ENCODE measurements at places on chromosomes 11 and 22. TPM values are rescaled to one million over a fixed set of nuclear protein-coding genes. Genes with fewer than 3 reads are reported as not detected.

DNA sequence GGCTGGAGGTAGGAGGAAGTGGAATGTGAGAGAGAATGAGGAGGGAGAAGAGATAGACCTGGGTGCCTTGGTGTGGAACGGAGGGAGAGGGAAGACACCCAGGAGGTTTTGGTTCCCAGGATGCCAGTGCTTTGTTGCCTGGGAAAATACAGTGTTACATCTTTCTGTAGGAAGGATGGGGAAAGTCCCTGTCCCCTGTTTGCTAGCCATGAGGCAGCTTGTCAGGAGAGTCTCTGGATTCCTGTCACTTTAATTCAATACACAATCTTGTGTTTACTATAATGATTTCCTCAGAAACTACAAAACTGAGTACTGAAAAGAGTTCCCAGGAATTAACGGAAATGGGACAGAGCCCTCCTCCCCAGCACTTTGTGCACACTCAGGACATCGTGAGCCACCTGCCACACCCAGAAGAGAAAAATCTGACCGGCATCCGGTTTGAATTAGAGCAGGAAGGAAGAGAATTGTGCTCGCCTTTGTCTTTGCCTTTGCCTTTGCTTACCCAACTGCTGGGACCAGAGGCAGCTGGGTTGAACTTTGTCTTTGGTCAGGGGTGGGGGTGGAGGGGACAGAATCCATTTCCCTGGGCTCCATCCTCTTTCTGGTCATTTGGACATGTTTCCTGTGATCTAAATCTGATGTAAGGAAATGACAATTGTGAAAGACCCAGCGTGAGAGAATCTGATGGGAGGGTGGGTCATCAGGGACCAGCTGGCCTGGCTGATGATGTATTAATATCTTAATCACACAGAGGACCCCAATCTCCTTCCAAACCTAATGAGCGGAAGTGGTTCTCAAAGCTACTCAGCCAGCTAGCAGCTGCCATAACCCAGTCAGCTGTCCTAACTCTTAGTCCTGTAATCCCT is 1.3 kb upstream of the LIMK2 start:
- H3K4me3 ChIP-seq = peak overlapping the region; percentile 93
- peak; percentile 34 for DNase-seq
- no peaks in the 10 kb centered on the region for H3K27me3 ChIP-seq
- H3K4me1 ChIP-seq = peaks cover 63% of the 10 kb centered on the region

OR52I1 gene
- not detected for total RNA-seq

DNA sequence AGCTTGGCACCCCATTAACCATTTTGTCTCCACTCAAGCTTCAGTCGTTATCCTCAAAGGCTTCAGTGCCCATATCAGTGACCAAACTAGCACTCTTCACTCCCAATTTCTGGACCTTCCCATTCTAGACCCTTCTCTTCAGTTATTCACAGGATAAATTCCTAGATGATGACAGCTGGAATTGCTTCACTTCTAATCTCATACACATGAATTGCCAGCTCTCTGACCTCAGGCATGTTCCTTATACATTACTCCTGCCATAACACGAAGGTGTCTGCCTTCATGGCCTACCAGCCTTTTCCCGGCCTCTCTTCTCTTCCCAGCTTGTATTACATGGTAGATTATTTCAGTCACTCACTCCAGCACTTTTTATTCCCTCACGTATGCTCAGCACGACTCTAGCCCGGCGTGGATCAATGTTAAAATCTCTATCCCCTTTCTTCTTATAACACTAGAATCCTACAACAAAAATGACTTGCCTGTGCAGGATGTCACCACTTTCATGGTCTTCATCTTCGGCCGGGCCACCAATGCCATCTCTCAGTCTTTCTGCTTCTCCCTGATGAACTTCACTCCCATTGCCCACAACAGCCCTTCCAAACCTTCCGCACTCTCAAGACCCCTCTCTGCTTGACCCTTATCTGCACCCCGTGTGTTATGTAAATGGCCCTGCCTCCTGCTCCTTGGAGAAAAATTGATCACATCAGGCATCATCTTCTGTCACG is 36.9 kb downstream of the EIF3F start:
- H3K4me1 ChIP-seq = peaks cover 18% of the 10 kb centered on the region
- no peak overlapping the region for H3K4me3 ChIP-seq
- H3K27ac ChIP-seq = no peak overlapping the region
- no peaks in the 10 kb centered on the region for H3K36me3 ChIP-seq

GRCh38 chr11:73361953-73362776 is 14.0 kb upstream of the RELT start:
- DNase-seq = no peak
- no peak overlapping the region for H3K4me3 ChIP-seq
- no peaks in the 10 kb centered on the region for H3K27me3 ChIP-seq
- peaks cover 93% of the 10 kb centered on the region for H3K36me3 ChIP-seq
- no peak overlapping the region for H3K27ac ChIP-seq

DNA sequence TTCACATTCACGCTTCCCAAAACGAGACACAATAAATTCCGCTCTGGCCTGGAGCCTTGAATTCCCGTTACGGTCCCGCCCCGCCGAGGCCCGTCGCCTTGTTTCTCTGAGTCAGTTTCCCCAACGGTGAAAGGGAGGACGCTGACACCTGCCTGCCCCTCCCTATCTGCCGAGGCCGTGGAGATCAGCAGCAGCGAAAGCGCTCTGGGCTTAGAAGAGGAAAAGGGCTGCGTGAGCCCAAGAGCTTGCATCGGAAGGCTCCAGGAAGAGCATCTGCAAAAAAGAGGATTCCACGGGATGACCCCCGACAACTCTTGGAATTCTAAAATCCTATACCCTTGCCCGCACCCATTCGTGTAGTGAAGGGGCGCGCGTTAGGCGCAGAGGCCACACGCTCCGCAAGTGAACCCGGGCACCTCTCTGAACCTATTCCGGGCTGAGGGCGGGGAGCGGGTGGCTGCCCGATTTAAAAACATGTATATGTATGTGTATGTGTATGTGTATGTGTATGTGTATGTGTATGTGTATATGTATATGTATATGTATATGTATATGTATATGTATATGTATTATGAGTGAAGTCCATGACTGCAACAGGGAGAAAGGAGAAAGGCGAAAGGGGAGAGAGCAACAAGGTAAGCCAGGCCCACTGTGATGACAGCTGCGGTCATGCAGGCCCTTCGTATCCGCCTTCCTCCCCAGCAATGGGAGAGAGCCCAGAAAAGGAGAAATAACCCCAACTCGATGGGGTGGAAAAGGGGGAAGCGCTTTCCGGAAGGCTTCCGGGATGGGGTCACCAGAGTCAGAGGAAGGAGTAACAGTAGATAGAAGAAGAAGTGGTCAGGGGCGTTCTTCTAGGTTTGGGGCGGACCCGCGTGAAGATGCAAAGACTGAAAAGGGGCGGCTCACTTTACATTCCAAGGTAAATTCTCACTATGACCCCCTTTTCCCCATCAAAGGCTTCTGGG is 948 bp upstream of the MRTFA start:
- H3K27me3 ChIP-seq = no peaks in the 10 kb centered on the region
- peak overlapping the region; percentile 89 for H3K27ac ChIP-seq
- H3K4me3 ChIP-seq = peak overlapping the region; percentile 96
- no peaks in the 10 kb centered on the region for H3K36me3 ChIP-seq
- H3K4me1 ChIP-seq = peaks cover 52% of the 10 kb centered on the region

DNA sequence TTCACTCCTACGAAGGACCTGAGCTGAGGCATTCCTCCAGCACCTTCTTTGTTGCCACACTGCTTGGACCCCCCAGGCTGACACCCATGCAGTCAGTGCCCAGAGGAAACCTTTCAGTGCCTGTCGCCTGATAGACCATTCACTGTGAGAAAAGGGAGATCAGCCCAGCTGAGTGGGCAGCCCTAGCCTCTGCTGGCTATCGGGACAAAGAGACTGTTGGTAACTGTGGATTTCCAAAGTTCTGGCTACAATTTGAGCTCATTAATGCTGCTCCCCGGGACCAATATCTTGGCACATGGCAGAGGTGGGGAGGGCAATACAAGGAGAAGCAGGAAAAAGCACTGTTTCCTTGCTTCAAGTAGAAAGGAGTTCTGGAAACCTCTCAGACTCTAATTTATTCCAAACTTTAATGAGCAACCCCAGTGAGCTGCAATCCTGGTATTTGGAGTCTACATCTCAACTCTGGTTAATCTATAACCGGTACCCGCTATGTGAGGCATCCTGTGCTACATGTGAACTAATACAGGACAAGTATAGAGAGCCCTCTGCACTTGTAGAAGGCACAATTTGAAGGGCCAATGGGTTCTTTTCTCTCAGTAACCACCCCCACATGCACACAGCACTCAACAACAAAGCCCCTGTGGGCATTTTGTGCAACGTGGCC is 200.7 kb upstream of the NCAM1 start:
- peak overlapping the region; percentile 70 for H3K27ac ChIP-seq
- no peak for DNase-seq
- H3K4me3 ChIP-seq = no peak overlapping the region
- H3K36me3 ChIP-seq = no peaks in the 10 kb centered on the region

- peaks cover 33% of the 10 kb centered on the region for H3K4me1 ChIP-seq
- no peaks in the 10 kb centered on the region for H3K36me3 ChIP-seq
- H3K27ac ChIP-seq = no peak overlapping the region
Observed at GRCh38 chr22:38411016-38411415, 44.0 kb downstream of the KCNJ4 start.

APOL1 gene
- total RNA-seq = 15.2 TPM

DNA sequence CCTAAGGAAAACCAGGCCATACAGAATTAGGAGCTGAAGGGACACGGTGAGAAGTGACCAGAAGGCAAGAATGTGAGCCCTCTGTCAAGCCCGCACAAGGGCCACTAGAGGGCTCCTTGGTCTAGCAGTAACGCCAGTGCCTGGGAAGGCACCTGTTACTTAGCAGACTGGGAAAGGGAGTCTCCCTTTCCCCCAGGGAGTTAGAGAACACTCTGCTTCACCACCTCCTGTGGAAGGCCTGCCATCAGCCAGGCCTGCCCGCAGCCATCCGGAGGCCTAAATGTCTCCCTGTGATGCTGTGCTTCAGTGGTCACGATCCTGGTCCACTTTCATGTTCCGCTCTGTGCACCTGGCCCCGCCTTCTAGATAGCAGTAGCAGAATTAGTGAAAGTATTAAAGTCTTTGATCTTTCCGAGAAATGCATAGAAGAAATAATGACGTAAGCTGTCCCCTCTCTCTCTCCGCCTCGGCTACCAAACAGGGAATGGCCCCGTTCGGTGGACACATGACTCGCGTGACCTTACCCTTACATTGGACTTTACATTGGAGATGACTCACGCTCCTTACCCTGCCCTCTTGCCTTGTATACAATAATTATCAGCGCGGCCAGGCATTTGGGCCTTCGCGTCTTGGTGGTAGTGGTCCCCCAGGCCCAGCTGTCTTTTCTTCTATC is 10.7 kb upstream of the GSTP1 start:
- no peaks in the 10 kb centered on the region for H3K4me1 ChIP-seq
- no peak for DNase-seq
- no peak overlapping the region for H3K4me3 ChIP-seq

CEP57 gene
- total RNA-seq = 22.2 TPM

DNA sequence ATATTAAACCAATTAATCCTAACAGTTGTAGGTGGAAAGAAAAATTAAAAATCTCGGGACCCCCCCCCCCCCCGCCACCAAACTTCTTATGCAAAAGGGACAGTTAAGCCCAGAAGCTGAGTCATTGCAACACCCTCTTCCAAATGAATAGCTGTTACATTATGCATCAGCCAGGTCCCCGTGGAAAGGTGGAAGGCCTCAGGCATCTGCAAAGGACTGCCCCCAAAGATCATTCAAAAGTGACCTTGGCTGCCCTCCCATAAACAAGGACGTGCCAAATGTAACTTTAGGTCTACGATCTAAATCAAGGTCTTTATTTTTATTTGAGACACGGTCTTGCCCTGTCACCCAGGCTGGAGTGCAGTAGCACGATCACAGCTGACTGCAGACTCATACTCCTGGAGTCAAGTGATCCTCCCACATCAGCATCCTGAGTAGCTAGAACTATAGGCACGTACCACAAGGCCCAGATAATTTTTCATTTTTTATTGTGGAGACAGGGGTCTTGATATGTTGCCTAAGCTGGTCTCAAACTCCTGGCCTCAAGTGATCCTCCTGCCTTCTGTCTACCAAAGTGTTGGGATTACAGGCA is 22.8 kb downstream of the SYN3 start:
- DNase-seq = no peak
- no peak overlapping the region for H3K27ac ChIP-seq
- no peak overlapping the region for H3K4me3 ChIP-seq
- no peaks in the 10 kb centered on the region for H3K4me1 ChIP-seq
- H3K27me3 ChIP-seq = peaks cover 87% of the 10 kb centered on the region

UPK3A gene
- total RNA-seq = not detected

GRCh38 chr11:70786021-70786665 is 387.8 kb downstream of the CTTN start:
- peaks cover 33% of the 10 kb centered on the region for H3K27me3 ChIP-seq
- no peaks in the 10 kb centered on the region for H3K4me1 ChIP-seq
- no peak for DNase-seq
- no peak overlapping the region for H3K4me3 ChIP-seq
- no peak overlapping the region for H3K27ac ChIP-seq

DNA sequence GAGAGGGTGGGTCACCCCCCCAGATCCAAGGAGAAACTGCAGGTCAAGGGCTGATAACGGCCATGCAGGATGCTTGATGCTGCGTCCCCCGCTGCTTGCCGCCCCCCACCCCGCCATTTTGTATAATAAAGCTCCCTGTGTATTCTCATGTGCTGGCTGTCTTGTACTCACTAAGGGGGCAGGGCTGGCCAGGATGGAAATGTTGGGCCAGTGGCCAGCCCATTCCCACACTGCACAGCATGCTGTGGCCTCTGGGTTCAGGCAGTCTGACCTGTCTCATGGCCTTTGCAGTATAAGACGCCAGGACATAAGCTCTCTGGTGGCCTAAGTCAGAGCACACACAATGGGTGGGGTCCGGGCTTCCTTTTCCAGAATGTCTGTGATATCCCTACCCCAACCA is 421 bp upstream of the PRR33 start:
- peaks cover 17% of the 10 kb centered on the region for H3K36me3 ChIP-seq
- H3K27ac ChIP-seq = peak overlapping the region; percentile 51
- no peak overlapping the region for H3K4me3 ChIP-seq
- DNase-seq = no peak
- H3K27me3 ChIP-seq = no peaks in the 10 kb centered on the region

SBF2 gene
- total RNA-seq = 17.8 TPM

C11orf65 gene
- 0.36 TPM for total RNA-seq

CABP4 gene
- 1.4 TPM for total RNA-seq

- DNase-seq = no peak
- no peaks in the 10 kb centered on the region for H3K36me3 ChIP-seq
- no peak overlapping the region for H3K27ac ChIP-seq
Observed at GRCh38 chr11:30510750-30511149, 75.4 kb downstream of the MPPED2 start.

DNA sequence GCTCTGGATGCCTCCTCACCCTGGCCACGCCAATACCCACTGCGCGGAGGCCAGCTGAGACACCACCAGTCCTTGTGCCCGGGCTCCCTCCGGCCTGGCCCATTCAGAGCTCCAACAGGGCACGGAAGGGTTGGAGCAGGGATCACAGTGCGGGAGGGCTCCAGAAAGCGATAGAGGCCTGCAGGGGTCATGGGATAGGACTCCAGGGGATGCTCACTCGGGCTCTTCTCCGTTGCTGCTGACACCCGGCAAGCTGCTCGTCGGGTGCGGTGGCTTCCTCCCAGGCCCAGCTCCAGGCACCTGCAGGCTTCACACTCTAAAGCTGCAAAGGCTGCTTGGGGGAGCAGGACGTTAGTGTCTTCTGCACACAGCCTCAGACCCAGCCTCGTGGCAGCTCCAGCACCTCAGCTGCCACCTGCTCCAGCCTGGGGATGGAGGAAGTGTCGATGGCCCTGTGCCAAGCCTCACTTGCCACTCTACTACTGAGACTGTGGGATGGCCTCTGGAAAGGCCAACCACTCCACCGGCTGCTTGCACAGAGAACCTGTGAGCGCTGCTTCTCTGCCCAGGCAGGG is 10.6 kb downstream of the WNT7B start:
- peaks cover 9% of the 10 kb centered on the region for H3K4me1 ChIP-seq
- peaks cover 100% of the 10 kb centered on the region for H3K27me3 ChIP-seq
- no peak overlapping the region for H3K4me3 ChIP-seq
- no peak overlapping the region for H3K27ac ChIP-seq
- no peak for DNase-seq

GRCh38 chr11:125762445-125762844 is 16.2 kb downstream of the PATE2 start:
- H3K27ac ChIP-seq = no peak overlapping the region
- H3K4me1 ChIP-seq = no peaks in the 10 kb centered on the region

All from left ventricle myocardium inferior (tissue), 1 donor.